ENCODE measurements at places on chromosomes 7 and 10. TPM values are rescaled to one million over a fixed set of nuclear protein-coding genes. Genes with fewer than 3 reads are reported as not detected.

OLAH gene
- total RNA-seq: 6.9 TPM

- DNase-seq: no peak
Observed at GRCh38 chr7:44184873-44185446, 4.3 kb downstream of the GCK start.

DNA sequence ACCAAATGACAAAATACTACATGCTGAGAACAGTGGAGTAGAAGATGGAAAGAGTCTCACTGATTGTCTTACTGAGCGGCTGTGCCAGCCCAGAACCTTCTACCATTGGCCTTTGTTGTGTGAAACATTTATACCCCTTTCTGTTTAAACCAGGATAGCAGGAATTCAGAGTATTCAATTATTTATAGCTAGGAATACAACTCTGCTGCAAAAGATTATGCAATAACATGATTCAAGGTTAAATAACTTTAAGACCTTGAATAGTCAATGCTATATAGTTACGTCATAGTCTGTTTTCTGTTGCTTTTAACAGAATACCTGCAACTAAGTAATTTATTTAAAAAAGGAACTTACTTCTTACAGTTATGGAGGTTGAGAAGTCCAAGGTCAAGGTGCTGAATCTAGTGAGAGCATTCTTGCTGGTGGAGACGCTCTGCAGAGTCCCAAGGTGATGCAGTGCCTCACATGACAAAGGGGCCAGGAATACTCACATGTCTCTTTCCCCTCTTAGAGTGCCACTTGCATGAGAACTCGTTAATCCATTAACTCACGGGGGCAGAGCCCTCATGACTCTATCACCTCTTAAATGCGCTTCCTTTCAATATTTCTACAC is 371.8 kb downstream of the MDFIC start:
- DNase-seq: peak; percentile 89

DNA sequence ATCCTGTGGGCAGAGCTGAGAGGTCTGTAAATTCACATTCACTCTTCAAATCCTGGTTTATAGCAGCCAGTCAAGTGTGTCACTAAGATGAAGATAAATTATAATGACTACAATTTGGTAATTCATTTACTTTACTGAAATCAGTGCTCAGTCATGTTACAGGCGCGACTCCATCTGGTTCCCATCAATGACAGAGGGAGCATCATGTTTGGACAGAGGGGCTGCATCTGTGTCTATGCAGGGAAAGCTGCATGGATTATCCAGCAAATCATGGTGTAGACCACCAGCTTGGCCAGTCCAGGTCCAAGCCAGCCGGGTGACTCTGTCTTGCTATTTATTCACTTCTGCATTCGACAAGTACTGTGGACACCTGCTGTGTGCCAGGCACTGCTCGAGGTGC is 214.1 kb upstream of the ZNF32 start:
- DNase-seq: no peak
